ENCODE measurements at places on chromosomes 12 and 14.

DNA sequence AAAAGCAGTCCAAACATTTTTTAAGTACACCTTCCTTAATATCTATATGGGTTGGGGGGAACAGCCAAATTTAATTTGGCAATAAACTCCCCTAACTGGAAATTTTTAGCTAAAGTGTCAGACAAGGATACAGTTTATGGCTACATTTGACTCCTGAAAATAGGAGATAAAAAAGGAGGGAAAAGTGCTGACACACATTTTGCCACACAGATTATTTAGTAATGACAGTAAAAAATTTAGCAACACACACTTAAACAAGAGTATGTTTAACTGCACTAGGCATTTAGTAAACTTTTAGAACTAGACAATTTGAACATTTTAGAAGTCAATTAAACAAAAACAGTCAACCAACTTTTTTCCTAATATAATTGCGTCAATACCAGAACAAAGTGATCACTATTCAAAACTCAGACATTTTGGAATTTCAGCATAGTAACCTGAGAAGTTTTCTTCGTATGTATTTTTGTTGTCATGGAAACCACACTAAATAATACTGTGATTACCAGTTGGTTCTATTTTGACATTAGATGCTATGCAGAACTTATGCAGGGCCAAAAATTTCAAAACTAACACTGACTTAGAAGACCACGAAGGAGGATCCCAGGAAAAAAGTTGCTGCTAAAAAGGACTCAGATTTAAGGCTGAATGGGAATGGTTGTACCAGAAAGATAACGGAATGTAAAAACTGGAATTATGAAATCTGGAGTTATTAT lies 13.4 kb downstream of the GMFB start:
- no peak for DNase-seq

GRCh38 chr12:54360717-54361456 lies 3.4 kb downstream of the GPR84 start:
- no peak for DNase-seq

- DNase-seq: peak; percentile 47
Measured at GRCh38 chr12:105986779-105987684, 151.7 kb downstream of the NUAK1 start.

DNA sequence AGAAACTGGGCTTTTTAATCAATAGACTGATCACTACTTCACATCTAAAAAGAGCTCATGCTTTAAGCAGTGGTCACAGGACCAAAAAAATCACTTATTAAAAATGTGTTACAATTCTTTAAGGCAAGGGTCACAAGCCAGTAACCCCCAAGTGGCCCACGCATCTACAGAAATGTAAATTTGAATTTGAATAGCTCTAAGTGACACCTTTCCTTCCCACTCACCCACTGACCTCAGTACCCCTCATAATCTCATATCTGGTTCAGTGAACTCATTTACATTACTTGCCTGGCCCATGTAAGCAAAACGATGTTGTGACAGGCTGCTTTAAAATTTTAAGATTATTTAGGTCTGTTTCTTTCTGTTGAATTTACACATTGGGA lies 27.4 kb downstream of the NELL2 start:
- no peak for DNase-seq

GRCh38 chr12:14768823-14769405 lies 34.4 kb downstream of the WBP11 start:
- DNase-seq: no peak

- no peak for DNase-seq
Measured at GRCh38 chr14:96189281-96189711, 15.3 kb upstream of the BDKRB2 start.

DNA sequence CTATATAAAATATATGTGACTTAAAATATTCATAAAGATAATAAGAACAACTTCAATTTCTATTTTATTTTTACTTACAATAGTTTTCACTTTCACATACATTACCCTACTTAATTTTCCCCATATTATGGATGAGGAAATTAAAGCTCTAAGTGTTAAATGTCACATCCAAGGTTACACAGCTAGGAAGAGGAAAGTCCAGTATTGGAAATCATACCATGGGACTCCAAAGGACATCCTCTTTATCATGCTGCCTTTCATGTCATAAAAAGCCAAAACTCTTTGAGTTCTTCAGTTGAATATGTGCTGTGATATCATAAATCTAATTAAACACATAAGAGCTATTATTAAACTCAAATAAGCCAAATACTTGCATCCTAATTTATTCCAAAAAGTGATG lies 172.4 kb upstream of the GARIN2 start:
- no peak for DNase-seq

DNA sequence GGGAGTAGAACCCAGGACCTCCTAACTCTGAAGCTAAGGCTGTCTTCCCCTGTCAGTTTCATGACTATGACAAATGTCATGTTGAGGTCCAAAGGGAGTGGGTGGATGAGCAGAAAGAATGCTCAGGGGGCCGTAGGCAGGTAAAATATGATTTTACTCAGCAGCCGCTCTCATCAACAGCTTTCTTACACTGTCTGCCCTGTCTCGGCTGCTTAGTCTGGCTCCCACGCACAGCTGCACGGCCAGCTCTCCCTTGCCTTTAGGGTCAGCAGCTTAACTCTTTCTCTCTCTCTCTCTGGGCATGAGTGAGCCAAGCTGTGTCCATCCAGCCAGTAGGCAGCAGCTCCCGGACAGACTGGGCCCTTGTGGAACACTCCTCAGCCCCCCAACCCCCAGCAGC lies 95.2 kb downstream of the GCH1 start:
- no peak for DNase-seq

- DNase-seq: no peak
Measured at GRCh38 chr14:106622200-106622745, 1095.9 kb downstream of the TMEM121 start.

DNA sequence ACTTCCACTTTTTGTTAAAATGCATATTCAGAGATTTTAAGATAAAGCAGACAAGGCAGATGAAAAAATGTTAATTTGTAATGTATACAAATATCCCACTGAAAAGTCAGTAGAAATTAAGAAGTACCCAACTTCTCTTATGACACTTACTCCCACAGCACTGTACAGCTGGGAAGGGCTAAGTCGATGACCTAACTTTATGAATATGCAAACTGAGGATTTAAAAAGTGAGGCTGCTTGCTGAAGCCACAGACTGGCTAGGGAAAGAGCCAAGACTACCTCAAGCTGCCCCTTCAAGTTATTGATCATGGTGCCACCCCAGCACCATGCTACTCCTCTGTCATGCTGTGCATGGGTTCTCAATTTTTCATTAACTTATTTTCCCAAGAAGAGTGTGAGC lies 17.0 kb downstream of the PPM1H start:
- no peak for DNase-seq

GRCh38 chr14:89430391-89431236 lies 13.6 kb upstream of the FOXN3 start:
- DNase-seq: no peak

GRCh38 chr12:104672501-104673265 lies 215.9 kb downstream of the CHST11 start:
- DNase-seq: no peak

DNA sequence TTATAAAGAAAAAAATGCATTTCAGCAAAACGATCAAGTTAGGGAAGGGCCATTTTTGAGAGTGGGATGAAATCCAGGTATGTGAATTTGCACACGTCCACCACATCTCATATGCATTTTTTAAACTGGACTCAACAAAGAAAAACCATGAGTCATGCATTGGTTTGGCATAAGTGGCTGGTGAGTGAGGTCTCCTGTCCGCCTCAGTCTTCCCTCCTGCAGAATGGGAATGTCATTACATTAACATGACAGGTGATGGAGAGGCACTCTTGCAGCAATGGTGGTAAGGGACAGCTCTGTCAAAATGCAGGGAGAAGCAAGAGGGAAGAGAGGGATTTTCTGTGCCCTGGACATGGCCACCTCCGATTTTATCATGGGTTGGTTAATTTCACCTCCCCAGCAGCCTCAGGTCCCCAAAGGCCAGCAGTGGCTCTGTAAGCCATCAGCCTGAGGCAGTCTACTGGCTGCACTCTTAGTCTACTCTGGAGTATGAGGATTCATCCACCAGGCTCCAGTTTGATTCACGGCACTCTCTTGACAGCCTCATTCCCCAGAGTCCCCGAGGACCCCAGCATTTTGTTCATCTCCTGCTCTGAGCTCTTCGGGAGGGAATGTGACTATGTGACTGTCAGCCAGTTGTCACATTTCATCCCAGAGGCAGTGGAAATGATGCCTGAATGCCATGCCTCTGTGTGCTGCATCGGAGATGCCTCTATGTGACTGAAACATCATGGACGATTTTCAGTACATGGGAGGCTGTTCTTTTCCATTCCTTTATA lies 17.1 kb upstream of the PWP1 start:
- no peak for DNase-seq

GRCh38 chr12:101795786-101796185 lies 35.0 kb downstream of the GNPTAB start:
- no peak for DNase-seq

DNA sequence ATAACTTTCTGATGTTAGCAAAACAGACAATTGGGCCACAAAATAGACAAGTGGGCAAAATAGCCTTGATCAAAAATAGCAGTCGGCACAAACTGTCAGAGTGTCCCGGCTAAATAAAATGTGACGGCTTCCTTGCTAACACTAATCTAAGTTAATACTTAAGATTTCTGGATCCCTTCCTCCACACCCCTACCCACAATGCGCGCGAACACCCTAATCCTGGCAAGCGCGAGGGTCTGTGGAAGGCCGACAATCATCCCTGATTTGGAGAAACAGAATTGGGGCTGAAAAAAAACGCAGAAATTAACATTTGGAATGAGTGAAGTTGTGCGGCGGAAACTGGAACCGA lies 489 bp downstream of the CEP290 start:
- DNase-seq: no peak

GRCh38 chr14:30813216-30813615 lies 61.1 kb upstream of the COCH start:
- DNase-seq: no peak

GRCh38 chr12:32824596-32824995 lies 68.9 kb upstream of the YARS2 start:
- no peak for DNase-seq

Measured in vagina (tissue), 2 donors.